ENCODE measurements at places on chromosomes 12 and 14.

- no peak for DNase-seq
Measured at GRCh38 chr12:77229640-77230442, 164.5 kb upstream of the E2F7 start.

DNA sequence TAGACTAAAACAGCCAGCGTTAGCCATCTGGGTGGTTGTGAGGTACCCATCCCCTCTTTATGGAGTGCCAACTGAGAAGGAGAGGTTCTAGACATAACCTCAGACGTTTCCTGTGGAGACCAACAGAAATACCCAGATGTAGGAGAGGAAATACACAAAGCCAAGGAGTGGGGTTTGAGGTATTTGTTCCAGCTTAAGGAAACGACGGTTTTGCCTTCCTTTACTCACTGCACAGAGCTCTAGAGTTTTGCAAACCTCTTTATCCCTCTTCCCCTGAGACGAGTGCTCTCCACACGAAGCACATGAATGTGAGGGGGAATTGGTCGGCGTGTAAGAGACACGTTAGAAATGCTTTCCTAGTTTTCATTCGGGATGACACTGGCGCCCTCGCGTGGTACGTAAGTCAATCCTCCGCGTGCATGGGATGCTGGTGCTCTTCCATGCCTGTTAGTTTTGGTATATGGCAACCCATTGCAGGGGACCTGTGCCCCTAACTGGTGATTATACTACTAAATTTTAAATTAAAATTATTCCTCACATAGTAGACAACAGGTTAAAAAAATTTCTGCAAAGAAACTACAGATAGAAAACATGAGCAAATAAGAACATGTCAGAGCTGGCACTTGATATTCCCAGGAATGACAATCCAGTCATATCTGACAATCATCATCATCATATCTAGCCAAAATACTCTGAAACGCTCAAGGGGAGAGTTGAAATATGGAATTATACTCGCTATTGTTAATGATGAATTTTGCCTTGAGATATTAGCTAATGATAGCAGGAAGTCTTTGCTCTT, 121.7 kb downstream of the PPM1H start:
- no peak for DNase-seq

DNA sequence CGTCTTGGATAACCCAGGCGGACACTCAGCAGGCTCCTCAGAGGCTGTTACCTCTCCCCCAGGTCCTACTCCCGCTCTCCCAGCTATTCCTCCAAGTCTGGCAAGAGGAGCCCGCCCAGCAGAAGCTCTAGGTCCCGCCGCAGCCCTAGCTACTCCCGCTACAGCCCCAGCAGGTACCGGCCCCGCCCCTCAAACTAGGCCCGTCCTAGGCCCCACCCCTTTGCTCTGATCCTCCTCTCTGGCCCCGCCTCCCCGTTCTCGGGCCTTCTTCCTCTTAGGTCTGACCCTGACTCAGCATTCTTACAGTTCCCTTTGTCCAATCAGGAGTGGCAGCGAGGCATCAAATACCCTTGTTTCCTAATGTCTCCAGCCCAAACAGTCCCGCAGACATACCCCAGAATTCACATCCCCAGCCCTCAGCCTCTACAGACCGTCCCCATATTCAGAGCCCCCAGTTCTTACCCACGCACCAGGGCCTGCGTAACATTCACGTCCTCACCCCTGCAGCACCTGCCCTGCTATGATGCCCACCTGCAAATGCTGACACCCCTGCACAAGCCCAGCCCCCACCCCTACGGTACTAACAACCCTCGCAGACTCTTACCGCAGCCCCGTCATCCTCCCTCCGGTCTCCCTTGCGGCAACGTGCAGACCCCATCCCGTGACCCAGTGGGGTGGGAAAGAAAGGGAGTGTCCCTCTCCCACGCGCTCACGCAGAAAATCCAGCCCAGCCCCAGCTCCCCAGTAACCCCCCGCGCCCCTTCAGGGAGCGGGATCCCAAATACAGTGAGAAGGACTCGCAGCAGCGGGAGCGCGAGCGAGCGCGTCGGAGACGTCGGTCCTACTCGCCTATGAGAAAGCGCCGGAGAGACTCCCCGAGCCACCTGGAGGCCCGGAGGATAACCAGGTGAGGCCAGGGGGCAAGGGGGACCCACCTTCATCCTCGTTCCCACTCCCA, 25.0 kb upstream of the HSPB8 start:
- no peak for DNase-seq

GRCh38 chr12:124175704-124176103, 119.2 kb upstream of the RFLNA start:
- DNase-seq, result no peak

- no peak for DNase-seq
Measured at GRCh38 chr12:102816816-102817434, 100.1 kb downstream of the PAH start.

DNA sequence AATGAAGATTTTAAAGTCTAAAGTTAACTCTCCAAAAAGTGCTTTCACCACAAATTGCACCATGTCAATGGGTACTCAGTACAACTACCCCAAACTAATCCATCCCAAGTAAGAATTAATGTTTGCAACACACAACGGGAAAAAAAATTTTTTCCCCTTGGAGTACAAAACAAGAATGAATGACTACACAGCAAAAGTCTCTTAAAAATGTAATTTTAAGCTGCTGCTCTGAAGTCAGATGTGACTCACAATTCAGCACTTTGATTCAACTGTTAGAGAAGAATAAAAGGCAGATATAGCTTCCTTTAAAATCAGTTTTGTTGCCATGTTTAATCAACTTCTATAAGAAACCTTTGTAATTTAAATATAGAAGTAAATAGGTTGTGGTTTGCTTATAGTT, 42.5 kb upstream of the VPS33A start:
- no peak for DNase-seq

DNA sequence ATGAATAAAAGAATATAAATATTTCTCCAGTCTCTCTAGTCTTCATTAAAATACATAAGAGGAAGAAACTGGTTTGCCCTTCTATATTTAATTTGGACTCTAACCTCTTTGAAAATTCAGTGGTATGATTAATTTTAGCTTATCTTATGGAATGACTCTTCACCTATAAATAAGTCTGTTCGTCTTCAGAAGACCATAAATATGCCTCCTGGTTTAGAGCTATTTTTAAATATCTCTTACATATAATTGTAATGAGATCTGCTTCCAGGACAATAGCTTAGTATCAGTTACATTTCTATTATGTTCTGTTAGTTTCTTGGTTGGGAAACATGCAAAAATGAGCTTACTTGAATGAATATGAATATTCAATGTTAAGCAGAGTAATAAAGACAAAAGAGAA, 257.5 kb upstream of the HMGA2 start:
- no peak for DNase-seq
